ENCODE measurements at places on chromosomes 13 and 19.

DNA sequence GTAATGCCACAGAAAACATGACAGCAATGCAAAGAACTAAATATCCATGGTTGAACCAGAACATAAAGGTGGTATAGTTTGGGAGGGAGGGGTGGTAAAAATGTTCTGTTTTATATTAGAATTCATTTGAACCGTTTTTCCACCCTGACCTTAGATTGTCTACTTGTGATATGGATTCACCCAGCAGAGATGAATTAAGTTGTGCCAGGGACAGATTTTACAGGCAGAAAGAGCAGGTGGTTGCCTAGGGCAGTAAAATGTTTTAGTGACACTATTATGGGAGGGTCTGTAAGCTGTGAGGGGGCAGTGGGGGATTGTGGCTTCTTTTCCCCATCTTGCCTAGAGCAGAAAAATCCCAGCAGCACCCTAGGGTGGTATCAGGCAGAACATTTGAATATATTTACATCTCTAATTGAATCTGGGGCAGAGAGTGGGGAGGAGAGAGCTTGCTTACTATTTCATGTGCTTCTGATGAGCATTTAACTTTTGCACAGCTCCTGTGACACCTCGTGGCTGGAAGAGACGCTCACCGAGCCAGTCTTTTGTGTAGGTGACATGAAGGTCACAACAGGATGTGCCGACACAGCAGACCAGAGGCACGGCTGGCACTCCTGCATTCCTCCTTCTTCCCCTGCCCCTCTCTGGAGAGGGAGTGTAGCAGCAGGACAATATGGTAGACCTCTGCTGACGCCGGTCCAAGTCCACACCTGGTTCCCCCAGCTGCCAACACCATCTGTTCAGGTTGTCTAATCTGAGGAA is 452.3 kb downstream of the IRS2 start:
- DNase-seq: no peak

DNA sequence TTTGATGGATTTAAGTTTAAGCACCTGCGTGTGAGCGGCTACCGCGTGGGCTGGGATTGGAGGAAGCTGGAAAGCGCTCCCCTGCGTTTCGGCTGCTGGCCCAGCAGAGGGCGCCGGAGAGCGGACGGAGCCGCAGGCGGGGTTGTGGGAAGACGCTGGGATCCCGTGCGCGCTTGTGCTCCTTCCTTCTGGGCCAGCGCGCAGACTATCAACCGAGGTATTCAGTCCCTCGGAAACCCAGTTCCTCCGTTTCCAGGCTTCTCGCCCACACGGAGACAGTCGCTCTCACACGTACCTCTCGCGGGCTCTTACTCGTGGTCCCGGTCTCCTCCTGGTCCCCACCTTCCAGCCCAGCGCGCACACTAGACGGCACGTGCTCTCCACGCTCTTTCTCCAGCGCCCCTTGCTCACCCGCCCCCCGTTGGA is 28.8 kb downstream of the EPN1 start:
- DNase-seq: no peak

DNA sequence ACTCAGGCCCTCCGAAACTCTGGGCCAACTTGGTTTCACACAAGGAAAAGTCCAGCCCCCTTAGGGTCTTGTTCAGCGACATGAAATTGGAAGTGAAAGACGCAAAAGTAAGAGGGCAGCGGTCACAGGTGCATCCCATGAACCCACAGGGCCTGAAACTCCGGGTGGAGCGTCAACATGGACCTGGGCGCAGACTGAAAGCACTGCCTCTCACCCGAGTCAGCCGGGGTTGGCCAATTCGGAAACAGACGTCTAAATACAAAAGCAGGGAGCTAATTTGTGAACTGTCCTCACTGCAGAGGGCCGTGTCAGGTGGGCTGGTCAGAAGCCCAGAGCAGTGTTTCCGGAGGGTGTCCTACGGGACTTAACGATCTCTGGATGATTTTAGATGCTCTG is 26.7 kb downstream of the ADPRHL1 start:
- DNase-seq: no peak

GRCh38 chr13:39051157-39051556 is 12.9 kb downstream of the NHLRC3 start:
- DNase-seq: peak; percentile 19

DNA sequence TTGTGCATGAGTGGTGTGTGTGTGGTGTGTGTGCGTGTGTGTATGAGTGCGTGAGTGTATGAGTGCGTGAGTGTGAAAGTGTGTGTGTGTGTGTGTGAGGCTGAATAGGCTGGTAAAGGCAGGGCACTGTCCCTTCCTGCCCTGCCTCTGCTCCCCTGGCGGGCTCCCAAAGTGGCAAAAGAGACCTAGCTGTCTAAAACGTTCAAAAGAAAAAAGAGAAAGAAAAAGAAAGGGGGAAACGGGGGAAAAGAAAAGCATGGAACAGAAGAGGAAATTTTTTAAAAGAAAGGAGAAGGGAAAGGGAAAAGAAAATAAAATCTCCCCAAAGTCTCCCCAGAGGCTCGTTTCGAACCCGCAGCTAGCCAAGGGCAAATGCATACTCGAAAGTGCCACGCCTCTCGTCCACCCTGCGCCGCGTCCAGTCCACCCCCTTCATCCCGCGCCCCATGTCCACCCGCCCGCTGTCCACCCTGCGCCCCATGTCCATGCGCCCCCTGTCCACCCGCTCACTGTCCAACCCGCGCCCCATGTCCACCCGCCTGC is 37.0 kb upstream of the FLT1 start:
- DNase-seq: no peak

- DNase-seq: no peak
Measured at GRCh38 chr13:114309806-114310410, 4.4 kb upstream of the CHAMP1 start.

GRCh38 chr13:45142440-45143345 is 22.4 kb downstream of the GTF2F2 start:
- DNase-seq: no peak

DNA sequence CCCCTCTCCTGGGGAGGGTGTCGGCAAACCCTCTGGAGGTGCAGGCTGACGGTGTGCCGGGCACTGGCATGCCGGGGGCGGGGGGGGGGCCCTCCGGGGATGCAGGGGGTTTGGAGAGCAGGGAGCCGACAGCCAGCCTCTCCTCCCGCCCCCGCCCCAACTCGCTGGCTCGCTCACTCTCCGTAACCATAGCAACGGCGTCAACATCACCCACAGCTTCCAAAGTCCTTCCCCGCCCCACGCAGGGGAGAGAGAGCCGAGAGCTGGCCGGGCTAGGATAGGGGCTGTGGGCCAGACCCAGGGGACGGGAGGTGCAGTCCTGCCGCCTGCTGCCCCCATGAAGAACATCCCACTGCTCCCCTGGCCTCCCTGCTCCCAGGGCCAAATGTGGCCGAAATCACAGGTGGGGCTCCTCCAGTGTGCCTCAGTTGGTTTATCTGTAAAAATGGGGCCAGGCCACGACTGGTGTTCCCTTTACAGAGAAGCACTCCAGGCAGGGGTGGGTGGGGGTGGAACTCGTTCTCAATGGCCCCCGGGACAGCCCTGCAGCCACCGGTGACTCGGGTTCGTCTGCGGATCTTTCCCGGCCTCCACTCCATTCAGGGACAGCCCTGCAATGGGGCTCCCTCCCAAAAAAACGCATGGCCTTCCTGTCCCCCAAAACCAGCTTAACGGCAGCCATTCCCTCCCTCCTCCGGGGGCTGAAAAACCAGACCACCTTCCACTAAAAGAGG is 3.2 kb downstream of the KLF16 start:
- DNase-seq: no peak

- no peak for DNase-seq
Measured at GRCh38 chr19:55549500-55550320, 4.4 kb upstream of the SBK3 start.

GRCh38 chr19:29563486-29564101 is 37.8 kb downstream of the VSTM2B start:
- DNase-seq: no peak

DNA sequence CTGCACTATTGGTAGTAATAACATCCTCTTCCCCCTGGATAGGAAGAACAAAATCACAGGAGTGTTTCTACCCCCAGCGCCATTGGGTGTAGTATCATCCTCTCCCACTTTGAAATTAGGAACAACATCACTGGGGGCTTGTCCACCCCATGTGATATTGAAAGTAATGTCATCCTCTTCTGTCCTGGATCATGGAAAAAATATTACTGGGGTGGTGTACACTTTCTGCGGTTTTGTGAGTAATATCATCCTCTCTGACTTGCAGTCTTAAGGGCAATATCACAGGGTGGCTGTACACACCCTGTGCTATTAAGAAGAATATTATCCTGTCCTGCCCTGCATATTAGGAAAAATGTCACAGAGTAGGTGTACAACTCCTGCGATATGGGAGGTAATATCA is 4.9 kb upstream of the RGCC start:
- DNase-seq: no peak

DNA sequence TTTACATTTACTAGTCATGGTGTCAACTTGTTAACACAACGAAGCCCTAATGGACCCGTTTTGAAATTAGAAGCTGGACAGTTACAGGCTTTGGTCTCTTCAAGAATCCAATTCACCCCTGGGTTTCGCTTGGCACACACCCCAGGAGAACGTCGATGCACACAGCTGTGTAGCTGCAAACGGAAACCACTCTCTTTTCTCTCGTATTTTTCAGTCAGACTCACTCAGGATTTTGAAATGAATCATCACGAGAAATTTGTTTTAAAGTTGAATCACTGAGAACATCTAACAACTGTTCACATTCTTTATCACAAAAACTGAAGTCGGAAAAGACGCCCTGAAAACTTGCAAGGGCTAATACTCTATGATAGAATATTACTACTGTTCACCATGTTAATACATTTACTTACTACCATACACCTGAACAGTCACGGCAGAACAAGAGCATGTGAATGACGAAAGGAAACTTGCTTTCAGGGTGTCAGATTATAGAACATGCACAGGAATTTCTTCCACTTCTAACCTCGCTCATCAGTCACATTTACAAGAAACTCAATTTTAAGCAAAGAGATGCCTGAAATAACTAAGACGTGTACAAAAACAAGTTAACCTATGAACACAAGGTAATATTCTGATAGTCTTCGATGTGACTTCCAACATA is 4.7 kb downstream of the PNMA8A start:
- no peak for DNase-seq

GRCh38 chr13:26133851-26134250 is 82.0 kb upstream of the SHISA2 start:
- DNase-seq: no peak

- DNase-seq: no peak
Measured at GRCh38 chr19:19192910-19193423, 909 bp downstream of the RFXANK start.

GRCh38 chr13:25378528-25378927 is 6.8 kb downstream of the ATP8A2 start:
- DNase-seq: no peak

DNA sequence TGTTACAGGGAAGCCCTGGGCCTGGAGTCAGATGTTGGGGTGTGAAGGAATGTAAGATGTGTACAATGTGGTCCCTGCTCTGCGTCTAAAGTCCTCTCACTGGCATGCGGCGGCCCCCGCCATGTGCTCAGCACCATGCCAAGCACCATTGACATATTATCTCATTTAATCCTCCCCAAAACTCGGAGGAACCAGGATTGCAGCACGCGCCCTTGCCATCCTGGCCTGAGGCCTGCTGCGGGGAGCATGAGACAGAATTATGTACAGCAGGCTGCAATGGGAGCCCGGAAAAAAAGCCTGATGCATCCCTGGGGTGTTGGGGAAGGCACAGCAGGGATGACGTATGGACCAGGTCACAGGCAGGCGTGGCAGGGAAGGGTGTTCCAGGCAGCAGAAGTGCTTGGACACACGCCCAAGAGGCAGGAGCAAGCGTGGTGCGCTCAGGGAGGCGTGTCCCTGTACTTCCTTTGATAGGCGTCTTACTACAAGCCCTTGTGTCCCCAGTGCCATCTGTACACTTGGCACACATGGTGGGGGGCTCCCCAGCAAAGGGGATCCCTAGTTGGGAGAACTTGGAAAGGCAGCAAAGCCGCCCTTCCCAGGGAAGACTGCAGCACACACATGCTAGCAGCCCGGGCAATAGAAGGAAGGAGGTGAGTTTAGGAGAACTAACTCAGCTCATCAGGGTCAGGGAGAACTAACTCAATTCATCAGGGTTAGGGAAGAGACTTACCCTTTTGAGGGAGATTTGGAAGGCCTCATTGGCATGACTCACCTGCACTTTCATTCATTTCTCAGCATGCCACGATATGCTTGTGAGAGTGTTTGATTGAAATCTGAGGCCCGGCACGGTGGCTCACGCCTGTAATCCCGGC is 3.4 kb downstream of the EVI5L start:
- DNase-seq: no peak

GRCh38 chr13:19864746-19865309 is 1.4 kb upstream of the ZMYM5 start:
- peak; percentile 86 for DNase-seq

GRCh38 chr19:51639916-51640315 is 6.7 kb downstream of the SIGLEC14 start:
- no peak for DNase-seq

DNA sequence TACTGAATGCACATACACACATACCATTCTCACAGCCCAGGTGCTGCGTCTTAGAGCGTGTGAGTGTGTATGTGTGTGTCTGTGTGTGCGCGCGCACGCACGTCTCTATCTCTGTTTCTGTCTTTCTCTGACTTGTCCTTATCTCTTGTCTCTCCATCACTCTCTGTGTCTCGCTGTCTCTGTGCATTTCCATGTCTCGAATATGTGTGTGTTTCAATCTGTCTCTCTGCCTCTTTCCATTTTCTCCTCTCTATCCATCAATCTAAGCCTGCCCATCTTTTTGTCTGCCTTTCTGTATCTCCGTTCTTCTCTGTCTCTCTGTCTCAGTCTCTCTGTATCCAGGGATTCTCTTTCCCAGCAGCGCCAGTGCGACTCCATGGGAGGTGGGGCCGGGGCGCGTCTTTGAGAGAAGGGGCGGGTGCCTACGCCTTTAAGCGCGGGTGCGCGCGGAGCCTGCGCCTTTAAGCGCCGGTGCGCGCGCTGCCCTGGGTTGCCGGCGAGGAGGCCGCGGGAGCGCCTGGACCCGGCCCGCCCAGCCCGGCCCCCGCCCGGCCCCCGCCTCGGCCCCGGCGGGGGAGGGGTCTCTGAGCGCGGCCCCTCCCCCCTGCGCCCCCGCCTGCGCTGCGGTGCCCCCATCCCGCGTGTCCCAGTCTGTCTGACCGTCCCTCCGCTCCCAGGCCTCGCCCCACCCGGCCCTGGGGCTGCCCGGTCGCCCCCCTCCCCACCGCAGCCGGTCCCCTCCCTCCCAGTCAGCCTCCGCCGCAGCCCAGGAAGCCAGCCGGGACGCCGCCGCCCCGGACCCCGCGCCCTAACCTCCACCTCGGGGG is at the start of gene LRFN3:
Gene LRFN3, plus strand, starts transcription at position 464 of the 827 bp plus-strand sequence. CDS start 3,052 bp downstream, outside the sequence.
- DNase-seq: peak; percentile 73

Measured in NCI-H1930 (cell line).